PC-9 (cell line): ENCODE measurements at places on chromosomes 16 and 17. TPM values are rescaled to one million over a fixed set of nuclear protein-coding genes. Genes with fewer than 3 reads are reported as not detected.

GRCh38 chr17:36030956-36031355, 13.2 kb upstream of the CCL23 start:
- H3K4me3 ChIP-seq = no peak overlapping the region
- no peak overlapping the region for H3K27ac ChIP-seq
- peaks cover 56% of the 10 kb centered on the region for H3K27me3 ChIP-seq
- no peaks in the 10 kb centered on the region for H3K36me3 ChIP-seq

- no peak overlapping the region for H3K27ac ChIP-seq
- H3K36me3 ChIP-seq = no peaks in the 10 kb centered on the region
- no peak for DNase-seq
- no peak overlapping the region for H3K4me3 ChIP-seq
- H3K4me1 ChIP-seq = no peaks in the 10 kb centered on the region
Observed at GRCh38 chr17:66775881-66776400, 59.0 kb upstream of the CACNG5 start.

DNA sequence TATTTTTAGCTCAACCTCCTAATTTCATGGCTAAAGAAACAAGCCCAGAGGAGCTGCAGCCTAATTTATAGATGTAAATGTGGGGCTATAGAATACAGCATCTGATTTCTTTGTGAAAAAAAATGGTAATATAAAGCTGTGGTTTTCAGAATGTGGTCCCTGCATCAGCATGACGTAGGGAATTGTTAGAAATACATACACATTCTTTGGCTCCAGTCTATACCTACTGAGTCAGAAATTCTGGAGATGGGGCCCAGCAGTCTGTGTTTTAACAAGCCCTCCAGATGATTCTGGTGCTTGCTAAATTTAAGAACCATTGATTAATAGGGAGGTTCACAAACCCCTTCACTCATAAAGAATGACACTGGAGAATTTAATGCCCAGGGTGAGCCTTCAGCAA, 18.1 kb upstream of the MYH8 start:
- no peaks in the 10 kb centered on the region for H3K4me1 ChIP-seq
- no peak overlapping the region for H3K27ac ChIP-seq
- no peaks in the 10 kb centered on the region for H3K36me3 ChIP-seq

DNA sequence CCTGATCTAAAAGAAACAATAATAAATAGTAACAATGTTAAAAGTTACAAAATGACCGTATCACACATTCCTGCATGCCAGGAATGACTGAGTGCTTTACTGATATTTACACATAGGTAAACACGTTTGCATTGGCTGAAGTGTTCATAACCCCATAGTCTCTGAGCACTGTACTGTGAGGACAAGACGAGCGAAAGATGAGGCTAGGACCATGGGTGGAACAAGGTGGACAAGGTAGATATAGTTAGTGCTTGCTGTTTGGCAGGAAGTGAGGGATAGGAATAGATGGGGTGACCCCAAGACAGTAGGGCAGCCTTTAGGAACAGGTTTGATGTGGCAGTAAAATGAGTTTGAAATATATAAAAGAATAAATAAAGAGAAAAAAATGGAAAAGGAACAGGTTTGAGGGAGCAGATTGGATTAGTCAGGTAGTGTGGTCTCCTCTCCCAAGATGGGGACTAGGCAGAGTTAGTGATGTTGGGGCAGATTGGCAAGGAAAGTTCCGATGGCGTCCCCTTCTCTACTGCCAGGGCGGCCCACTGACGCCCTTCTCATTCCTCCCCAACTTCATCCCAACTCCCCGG, 452 bp upstream of the E2F4 start:
- H3K36me3 ChIP-seq = peaks cover 23% of the 10 kb centered on the region; the same call in 1 of the 2 replicates
- no peaks in the 10 kb centered on the region for H3K27me3 ChIP-seq
- DNase-seq = no peak
- H3K27ac ChIP-seq = no peak overlapping the region

The RAMP2 gene
- total RNA-seq = 1.1 TPM in 1 of 2 replicates, not detected in the other

The DDX28 gene
- total RNA-seq = 6.3 and 7.5 TPM in 2 replicates

DNA sequence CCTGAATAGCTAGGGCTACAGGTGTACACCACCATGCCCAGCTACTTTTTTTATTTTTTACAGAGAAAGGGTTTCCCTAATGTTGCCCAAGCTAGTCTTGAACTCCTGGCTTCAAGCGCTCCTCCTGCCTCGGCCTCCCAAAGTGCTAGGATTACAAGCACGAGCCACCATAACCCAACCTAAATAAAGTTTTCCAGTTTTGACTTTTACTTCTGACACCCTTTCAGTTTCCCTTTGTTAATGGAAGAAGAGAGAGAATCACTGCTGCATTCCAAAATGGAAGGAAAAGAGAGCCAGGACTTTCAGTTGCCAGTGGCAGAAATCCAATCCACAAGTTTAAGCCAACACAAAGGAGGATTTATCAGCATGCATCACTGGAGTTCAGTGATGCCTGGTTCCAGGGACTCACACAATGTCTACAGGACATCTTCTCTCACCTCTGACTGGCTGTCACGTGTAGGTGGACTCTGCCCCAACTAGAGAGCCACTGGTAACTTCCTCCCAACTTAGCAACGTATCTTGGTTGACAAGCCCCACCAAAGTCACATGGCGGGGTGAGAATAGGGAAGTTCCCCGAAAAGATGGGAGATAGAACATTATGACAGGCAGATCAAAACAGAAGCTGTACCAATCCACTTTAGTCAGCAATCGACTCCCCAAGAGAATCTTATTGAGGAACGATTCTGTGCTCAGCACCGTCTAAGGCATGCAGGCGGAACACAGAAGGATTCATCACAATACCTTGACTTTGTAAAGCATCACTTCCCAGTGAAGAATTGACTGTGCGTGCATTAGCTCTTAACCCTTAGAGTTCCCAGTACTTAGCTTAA, 46.5 kb downstream of the GAS7 start:
- H3K4me1 ChIP-seq = no peaks in the 10 kb centered on the region
- no peak overlapping the region for H3K27ac ChIP-seq
- H3K27me3 ChIP-seq = peaks cover 25% of the 10 kb centered on the region

- H3K4me1 ChIP-seq = no peaks in the 10 kb centered on the region
- no peaks in the 10 kb centered on the region for H3K36me3 ChIP-seq
- no peak overlapping the region for H3K4me3 ChIP-seq
- no peak for DNase-seq
Observed at GRCh38 chr17:44747566-44747965, 11.2 kb upstream of the ADAM11 start.

The UTP18 gene
- 26.4 and 31.8 TPM in 2 replicates for total RNA-seq

The CCDC40 gene
- total RNA-seq = 11.0 and 14.2 TPM in 2 replicates

GRCh38 chr17:13544765-13545164, 57.0 kb downstream of the HS3ST3A1 start:
- no peak overlapping the region for H3K4me3 ChIP-seq
- H3K27ac ChIP-seq = no peak overlapping the region
- H3K27me3 ChIP-seq = peaks cover 34% of the 10 kb centered on the region; the same call in 1 of the 2 replicates
- H3K4me1 ChIP-seq = no peaks in the 10 kb centered on the region
- DNase-seq = no peak

DNA sequence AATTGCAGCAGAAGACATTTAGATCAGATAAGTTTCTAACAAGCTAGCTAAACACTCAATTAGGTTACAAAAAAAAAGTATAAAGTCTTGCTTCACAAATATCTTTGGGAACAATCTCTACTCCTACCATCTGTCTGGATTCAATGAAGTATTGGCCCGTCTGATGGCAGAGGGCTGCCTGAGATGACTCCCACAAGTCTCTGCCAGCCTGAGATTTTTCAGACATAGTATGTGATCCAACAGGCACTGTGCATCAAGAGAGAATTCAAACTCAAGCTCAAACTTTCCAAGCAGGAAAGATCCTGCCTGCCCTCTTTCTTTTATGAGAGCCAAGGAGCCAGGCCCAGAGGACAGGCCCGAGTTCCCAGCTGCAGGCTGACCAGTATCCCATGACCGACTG, 22.6 kb downstream of the SLC39A11 start:
- no peaks in the 10 kb centered on the region for H3K27me3 ChIP-seq
- no peak for DNase-seq
- H3K4me3 ChIP-seq = no peak overlapping the region
- H3K36me3 ChIP-seq = no peaks in the 10 kb centered on the region

- H3K36me3 ChIP-seq = peaks cover 16% of the 10 kb centered on the region; the same call in 1 of the 2 replicates
- H3K27ac ChIP-seq = no peak overlapping the region
- DNase-seq = no peak
Observed at GRCh38 chr16:8916541-8917225, 34.5 kb downstream of the LITAFD start.

The LRRC45 gene
- total RNA-seq = 41.5 and 42.6 TPM in 2 replicates

DNA sequence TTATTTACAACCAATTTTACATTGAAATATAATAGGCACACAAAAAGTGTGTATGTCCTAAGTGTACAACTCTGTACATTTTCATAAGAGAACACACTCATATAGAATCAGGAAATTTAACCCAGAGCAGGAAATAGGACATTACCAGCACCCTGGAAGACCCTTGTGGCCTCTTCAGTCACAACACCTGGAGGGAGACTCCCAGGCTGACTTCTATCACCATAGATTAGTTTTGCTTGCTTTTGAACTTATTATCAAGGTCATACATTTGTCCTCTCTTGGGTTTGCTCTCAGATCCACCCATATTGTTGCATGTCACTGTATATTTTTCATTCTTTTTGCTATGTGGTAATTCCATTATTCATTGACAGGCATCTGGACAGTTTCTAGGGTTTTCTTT, 5.8 kb downstream of the RIPOR1 start:
- H3K36me3 ChIP-seq = no peaks in the 10 kb centered on the region
- no peak for DNase-seq
- H3K27ac ChIP-seq = no peak overlapping the region
- no peak overlapping the region for H3K4me3 ChIP-seq

DNA sequence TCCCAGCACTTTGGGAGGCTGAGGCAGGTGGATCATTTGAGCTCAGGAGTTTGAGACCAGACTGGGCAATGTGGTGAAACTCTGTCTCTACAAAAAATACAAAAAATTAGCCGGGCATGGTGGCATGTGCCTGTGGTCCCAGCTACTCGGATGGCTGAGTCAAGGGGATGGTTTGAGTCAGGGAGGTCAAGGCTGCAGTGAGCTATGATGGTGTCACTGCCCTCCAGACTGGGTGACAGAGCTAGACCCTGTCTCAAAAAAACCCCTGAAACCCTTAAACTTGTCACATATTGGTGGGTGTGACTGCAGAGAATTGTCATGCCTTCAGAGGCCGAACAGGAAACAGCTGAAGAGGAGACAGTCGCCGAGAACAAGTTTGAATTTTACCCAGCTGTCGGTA, 13.4 kb downstream of the RPTOR start:
- no peak overlapping the region for H3K4me3 ChIP-seq
- H3K27ac ChIP-seq = no peak overlapping the region
- no peak for DNase-seq
- no peaks in the 10 kb centered on the region for H3K36me3 ChIP-seq
- no peaks in the 10 kb centered on the region for H3K4me1 ChIP-seq

DNA sequence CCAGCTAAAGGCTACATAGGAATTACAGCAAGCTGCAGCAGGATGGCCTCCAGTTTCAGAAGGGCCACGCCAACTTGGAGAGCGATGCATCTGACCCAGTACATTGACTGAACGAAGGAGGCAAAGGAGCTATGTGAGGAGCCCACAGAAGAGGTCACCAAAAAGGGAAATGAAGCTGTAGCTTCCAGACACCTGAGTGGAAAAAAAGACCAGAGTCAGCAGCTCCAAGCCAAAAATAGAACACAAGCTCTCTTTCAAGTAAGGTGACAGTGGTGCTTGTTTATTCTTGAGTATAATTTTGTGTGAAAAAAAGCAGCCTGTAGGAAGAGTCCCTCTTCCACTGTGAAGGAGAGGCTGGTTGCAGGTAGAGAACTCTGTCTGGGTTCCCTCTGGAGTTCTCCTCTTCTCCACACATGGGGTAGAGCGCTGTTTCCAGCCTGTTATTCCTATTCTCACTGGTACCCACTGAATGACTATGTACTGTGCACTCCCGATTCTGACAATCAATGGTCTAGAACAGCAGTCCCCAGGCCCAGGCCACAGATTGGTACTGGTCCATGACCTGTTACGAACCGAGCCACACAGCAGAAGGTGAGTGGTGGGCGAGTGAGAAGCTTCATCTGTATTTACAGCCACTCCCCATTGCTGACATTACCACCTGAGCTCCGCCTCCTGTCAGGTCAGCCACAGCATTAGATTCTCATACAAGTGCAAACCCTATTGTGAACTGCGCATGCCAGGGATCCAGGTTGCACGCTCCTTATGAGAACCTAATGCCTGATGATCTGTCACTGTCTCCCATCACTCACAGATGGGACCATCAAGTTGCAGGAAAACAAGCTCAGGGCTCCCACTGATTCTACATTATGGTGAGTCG, 15.1 kb downstream of the CCL4 start:
- no peaks in the 10 kb centered on the region for H3K36me3 ChIP-seq
- no peak overlapping the region for H3K4me3 ChIP-seq
- H3K4me1 ChIP-seq = no peaks in the 10 kb centered on the region
- no peak for DNase-seq
- no peak overlapping the region for H3K27ac ChIP-seq

GRCh38 chr16:26645614-26646013, 421.1 kb upstream of the C16orf82 start:
- no peak overlapping the region for H3K27ac ChIP-seq
- H3K36me3 ChIP-seq = no peaks in the 10 kb centered on the region
- H3K27me3 ChIP-seq = no peaks in the 10 kb centered on the region
- no peaks in the 10 kb centered on the region for H3K4me1 ChIP-seq
- no peak overlapping the region for H3K4me3 ChIP-seq
- DNase-seq = no peak

DNA sequence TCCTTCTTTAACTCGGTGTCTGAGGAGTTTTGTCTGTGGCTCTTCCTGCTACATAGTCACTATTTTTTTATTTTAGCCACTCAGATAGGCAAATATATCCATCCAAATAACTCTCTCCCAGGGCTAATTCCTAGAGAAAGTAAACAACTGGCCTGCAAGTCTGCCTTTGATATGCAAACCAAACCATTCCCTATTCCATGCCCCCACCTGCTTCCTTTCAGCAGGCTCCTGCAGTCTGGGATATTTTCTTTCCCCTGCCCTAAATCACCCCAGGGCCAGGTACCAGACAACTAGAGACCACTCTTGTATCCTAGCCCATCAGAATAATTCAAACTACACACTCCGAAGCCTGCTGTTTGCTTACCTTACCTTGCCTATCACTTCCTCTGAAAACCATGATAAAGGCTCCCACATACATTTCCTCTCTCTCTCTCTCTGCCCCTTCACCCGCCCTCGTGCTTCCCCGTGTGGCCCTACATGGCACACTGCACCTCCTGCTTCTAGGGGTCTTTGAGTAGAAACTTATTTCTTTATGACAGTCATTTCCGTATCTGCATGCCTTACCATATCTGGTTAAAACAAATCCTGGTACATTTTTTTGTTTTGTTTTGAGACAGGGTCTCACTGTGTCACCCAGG, 8.3 kb downstream of the CD300H start:
- no peaks in the 10 kb centered on the region for H3K36me3 ChIP-seq
- peaks cover 99% of the 10 kb centered on the region for H3K27me3 ChIP-seq
- no peak for DNase-seq
- H3K4me3 ChIP-seq = no peak overlapping the region

DNA sequence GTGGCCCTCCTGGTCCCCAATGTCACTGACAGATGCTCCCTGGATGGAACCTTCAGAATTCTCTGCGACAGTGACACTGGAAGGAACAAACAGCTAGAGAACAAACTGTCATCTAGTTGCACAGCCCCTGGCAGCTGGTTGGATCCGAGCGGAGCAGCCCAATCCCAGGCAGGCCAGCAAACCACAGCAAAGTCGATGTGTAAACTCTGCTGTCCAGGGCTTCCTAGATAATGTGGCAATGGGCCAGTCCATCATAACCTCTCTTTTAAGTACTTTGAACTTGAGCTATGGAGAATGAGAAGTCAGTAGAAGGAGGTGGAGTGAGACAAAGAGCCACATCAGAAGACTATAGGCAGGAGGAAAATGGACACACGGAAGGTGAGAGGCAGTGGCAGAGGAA, 323.0 kb downstream of the CBLN1 start:
- H3K4me1 ChIP-seq = peaks cover 3% of the 10 kb centered on the region; the same call in 1 of the 2 replicates
- no peaks in the 10 kb centered on the region for H3K27me3 ChIP-seq
- no peak overlapping the region for H3K27ac ChIP-seq
- no peak for DNase-seq
- no peaks in the 10 kb centered on the region for H3K36me3 ChIP-seq
